ENCODE measurements at places on chromosomes 7 and 10. TPM values are rescaled to one million over a fixed set of nuclear protein-coding genes. Genes with fewer than 3 reads are reported as not detected.
A peak's percentile ranks its signal among the peaks of the same experiment; 100 is the strongest.

The TAF5 gene
- total RNA-seq: 6.3 TPM

DNA sequence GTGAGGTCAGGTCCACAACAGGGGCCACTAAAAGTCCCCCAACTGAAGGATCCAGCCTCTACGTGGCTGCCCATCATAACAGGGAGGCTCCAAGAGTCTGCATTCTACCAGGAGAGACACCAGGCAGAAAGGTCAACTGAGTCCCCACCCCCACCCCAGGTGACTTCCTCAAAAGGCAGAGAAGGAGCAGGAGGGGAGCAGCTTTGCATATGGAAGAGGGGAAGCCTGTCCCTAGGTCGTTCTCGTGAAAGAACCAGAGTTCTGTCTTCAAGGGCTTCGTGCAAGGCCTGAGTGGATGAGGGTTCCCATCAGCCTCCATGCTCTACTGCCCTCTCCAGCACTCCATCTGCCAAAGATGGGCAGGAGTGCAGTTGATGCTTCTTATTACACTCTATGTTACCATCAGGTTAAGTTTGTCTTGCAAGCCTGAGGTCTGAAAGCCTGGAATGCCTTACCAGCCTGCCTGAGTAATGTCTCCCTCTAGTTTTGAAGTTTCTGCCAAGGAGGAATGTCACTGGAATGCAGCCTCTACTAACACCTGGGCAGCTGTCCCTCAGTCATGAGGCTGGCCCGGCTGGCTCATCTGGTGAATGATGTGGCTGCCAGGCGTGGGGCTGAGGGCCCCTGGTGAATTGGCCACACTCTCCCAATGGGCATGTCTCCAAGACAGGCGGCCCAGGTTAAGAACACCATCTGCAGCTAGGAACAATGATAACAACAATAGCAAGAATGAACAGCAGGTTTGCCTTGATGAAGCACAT, 54.3 kb upstream of the SMNDC1 start:
- peak; percentile 57 for DNase-seq

DNA sequence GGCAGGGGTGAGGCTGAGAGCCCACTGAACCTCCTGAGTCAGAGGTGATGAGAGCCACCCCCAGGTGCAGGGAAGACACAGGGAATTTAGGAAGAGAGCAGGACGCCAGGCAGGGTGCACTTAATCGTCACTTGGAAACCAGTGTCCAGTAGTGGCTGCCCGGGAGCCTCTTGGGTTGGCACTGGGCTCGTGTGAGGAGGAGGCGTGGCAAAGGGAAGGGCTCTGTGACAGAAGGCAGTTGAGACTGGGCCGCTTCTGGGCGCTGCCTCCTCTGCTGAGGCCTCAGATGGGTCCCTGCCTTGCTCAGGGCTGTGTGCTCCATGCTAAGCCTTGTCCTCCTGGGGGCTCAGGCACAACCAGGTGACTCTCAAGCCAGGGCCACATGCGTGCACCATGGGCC, 13.3 kb downstream of the RET start:
- no peak for DNase-seq

- no peak for DNase-seq
Measured at GRCh38 chr10:97584798-97585438, 729 bp downstream of the HOGA1 start.

DNA sequence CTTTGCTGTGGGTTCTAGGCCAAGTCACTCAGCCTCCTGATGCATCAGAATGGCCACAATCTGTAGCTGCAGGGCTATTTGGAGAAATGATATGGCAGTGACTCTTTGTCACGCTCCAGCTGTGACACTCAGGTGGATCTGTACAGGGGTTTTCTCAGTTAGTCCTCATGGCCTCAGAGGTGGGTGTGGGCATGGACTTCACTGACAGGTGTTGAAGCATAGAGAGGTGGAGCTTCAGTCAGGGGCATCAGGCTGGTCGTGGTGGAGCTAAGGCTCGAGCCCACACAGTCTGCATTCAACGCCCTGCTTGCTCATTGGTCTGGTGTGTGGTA, 21.2 kb downstream of the PALD1 start:
- DNase-seq: no peak

DNA sequence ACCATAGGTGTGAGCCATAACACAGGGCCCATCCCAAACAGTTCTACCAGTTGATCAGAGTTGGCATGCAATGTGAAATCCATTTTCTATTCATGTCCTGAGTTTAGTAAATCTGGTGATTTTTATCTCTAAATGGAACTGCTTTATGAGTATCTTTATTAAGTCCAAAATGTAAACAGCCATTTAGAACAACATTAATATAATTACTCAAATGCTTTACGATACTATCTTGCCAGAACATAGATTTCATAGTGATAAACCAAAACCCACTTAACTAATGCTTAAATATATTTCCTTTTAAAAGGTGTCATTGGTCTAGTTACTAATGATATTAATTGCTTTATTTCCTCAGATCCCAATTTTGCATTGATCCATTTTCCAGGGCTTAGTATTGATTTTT, 80.7 kb downstream of the PLCE1 start:
- no peak for DNase-seq

DNA sequence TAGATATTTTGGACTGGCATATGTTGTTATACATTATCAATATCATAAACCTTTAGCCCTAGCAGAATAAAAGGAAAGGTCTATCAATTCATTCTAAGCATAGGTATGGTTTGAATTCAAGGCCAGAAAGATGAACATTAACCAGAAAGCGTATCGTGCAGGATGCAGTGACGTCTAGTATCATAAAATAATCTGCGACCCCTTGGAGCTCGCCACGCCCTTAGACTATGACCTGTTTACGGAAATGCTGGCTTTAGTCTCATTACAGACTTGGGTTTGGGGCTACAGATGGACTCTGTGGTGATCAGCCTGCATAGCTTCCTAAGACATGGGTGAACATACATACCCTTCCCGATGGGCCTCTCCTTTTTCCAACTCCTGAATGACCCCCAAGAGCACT, 21.5 kb downstream of the INSYN2A start:
- DNase-seq: no peak

- no peak for DNase-seq
Measured at GRCh38 chr7:39459636-39460035, 106.6 kb upstream of the YAE1 start.

GRCh38 chr7:144565586-144565985, 162.1 kb upstream of the NOBOX start:
- DNase-seq: no peak

- no peak for DNase-seq
Measured at GRCh38 chr7:26532471-26532870, 240.8 kb downstream of the SNX10 start.

- no peak for DNase-seq
Measured at GRCh38 chr7:121515229-121515628, 119.1 kb upstream of the FAM3C start.

DNA sequence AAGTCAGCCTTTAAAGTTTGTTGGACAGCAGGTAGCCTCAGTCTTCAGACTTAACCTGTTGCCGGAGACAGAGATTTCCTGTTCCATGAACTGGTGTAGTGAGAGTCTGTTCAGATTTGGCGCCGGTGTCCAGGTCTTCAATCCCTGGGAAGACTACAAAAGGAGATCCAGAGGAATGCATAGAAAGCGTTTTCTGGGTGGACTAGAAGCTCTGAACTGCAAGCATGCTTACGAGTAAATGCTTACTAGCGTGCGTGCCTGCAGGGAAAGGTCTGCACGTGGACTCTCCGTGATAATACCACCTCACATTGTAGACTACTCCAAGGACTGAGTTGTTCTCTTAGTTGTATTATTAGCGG, 878 bp downstream of the GLRX3 start:
- peak; percentile 13 for DNase-seq

The HABP2 gene
- total RNA-seq: 24.3 TPM

The FAM237B gene
- not detected for total RNA-seq

The ADAP1 gene
- total RNA-seq: 65.6 TPM

Measured in Caco-2 (cell line).